NCI-H187 treated with DMSO at 0.1 percent for 48 hours (cell line): ENCODE measurements at places on chromosomes 5 and 9.
A peak's percentile ranks its signal among the peaks of the same experiment; 100 is the strongest.

- DNase-seq = no peak
Measured at GRCh38 chr5:116646611-116647289, 72.1 kb upstream of the SEMA6A start.

DNA sequence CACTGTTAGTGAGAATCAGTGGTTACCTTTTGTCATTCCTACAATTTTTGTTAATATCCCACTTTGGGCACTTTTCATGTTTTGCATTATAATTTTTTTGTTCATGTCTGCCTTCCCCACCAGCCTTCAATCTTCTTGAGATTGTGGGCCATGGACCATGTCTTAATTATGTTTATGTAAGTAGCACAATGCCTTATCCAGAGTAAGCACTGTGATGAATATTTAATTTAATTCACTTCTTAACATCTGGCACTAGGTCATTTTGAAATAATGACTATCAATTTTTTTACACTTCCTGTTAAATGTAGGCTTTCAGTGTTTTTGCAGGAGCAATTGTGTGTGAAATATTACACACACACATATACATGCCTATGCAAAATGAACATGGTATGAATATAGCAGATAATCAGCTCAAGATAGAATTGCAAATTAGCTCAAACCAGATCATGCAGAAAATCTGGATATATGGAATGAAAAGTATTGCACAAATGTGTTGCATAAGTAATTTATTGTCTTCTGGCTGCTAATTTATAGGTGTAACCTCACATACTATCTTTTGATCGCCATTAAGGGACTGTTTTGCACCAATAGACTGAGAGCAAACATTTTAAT is 5.3 kb upstream of the SHOC1 start:
- no peak for DNase-seq

GRCh38 chr9:38054653-38055052 is 14.4 kb downstream of the SHB start:
- DNase-seq = no peak

- DNase-seq = peak; percentile 1
Measured at GRCh38 chr9:133647148-133647547, 11.0 kb downstream of the DBH start.

GRCh38 chr5:154084062-154084639 is 45.4 kb downstream of the MFAP3 start:
- DNase-seq = no peak

- no peak for DNase-seq
Measured at GRCh38 chr9:131658377-131659129, 81.3 kb downstream of the RAPGEF1 start.

DNA sequence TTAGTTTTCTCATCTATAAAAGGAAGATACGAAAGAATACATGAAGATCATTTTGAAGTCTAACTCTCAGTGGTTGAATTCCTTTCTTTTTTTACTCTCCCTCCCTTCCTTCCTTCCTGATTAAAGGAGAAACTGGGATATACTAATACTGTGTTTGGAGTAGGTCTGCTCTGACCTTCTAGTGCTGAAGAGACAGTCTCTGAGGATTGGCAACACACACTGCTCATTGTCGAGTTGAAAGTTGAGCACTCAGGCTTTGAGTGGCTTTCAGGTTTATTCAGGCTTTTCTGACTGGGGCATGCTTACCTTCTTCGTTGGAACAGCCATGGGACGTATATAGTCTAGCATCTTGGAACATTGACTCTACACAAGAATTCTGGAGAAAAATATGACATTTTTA is 86.9 kb upstream of the RPS23 start:
- DNase-seq = no peak

DNA sequence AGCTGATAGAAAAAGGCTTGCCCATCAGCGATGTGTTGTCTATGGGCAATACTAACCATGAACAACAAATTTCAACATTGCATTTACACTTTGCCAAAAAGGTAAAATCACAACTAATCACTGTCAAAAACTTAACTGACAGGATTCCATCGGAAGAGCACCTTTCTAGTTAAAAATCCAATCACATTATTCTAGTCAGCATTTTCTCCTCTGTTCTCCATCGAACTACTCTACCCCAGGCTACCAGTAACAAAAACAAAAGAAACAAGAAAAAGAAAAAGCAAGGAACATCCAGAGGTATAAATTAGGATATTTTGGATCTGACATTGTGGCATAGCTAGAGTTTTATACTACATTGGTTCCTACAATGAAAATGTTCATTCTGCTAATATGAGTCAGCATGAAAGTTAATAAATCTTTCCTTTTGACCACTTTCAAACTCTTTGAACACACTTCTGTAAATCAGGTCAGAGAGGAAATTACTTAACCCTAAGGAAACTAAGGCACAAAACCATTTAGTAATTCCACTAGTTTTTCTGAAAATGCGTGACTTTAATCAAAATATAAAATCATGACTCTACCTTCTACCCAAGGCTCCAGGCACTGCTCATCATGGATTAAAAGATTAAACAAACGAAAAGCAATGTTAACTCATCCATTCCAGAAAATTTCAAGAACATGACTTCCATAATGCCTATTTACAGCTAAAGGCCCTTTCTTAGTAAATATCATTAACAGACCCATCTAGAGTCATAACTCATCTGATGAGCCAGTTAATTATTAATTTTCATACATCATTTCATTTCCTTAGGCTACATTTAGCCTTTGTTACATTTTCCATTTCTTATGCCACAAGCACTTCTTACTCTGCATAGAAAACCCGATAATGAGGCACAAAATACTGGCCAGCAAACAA is 10.2 kb downstream of the GLIS3 start:
- no peak for DNase-seq

DNA sequence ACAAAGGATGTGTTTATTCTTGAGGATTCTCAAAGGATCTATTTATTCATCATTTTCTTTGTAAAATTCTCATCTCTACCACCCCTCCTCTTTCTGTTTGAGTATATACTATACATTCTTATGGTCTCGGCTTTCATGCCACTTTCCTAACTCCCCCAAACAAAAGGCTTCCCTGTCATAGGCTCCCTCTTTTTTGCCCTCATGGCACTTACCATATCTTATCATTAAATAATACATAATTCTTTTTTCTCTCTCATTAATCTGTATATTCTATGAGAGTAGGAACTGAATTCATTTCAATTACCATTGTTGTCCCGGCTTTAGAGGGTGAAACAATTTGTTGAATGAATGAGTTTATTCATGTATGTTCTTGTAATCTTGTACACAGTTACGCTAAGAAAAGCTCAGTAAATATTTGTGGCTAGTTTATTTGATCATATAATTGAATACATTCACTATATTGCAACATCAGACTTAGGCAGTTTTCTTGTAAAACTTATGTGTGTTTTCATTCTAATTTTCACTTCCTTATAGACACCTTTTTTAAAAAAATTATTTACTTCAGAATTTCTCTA is 254.6 kb downstream of the EDIL3 start:
- DNase-seq = no peak

DNA sequence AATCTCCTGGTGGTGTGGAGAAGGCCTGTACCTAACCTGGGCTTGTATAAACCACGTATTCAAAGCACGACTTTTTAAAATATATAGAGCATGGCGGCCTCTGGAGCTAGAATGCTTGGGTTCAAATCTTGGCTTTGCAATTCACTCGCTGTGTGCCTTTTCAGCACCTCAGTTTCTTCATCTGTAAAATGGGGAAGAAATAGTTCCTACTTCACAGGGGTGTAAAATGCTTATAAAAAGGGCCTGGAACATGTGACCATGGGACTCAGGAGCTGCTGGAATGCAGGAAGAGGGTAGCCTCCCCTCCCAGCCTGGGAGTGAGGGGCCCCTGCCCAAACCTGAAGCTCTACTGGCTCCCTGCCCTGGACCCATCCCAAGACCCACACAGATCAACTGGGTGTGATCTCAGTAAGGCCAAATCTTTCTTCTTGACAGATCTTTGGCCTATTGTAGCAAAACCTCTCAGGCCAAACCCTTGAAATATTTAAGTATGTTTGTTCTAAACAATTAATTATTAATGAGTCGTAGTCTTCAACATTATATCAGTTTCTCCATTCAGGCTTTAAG is 269.0 kb downstream of the ZSWIM6 start:
- no peak for DNase-seq

DNA sequence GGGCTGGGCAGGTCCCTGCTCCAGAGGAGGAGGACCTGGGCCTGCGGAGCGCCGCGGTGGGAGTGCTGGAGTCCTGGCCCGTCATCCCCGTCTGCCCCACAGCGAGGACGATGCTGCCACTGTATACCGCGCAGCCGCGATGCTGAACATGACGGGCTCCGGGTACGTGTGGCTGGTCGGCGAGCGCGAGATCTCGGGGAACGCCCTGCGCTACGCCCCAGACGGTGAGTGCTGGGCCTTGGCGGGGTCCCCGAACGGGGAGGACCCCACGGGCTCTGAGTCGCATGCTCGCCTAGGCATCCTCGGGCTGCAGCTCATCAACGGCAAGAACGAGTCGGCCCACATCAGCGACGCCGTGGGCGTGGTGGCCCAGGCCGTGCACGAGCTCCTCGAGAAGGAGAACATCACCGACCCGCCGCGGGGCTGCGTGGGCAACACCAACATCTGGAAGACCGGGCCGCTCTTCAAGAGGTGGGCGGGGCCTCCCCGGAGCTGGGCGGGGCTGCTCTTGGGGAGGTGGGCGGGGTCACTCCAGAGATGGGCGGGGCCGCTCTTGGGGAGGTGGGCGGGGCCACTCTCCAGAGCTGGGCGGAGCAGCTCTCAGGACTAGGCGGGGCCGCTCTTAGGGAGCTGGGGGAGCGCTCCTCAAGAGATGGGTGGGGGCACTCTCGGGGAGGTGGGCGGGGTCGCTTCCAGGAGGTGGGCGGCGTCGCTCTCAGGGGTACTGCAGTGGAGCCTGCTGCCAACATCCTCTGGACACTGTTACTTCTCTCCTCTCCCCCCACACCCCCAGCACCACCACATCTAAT is 13.1 kb downstream of the LRRC26 start:
- DNase-seq = no peak

- no peak for DNase-seq
Measured at GRCh38 chr9:131467214-131467935, 35.3 kb upstream of the POMT1 start.

DNA sequence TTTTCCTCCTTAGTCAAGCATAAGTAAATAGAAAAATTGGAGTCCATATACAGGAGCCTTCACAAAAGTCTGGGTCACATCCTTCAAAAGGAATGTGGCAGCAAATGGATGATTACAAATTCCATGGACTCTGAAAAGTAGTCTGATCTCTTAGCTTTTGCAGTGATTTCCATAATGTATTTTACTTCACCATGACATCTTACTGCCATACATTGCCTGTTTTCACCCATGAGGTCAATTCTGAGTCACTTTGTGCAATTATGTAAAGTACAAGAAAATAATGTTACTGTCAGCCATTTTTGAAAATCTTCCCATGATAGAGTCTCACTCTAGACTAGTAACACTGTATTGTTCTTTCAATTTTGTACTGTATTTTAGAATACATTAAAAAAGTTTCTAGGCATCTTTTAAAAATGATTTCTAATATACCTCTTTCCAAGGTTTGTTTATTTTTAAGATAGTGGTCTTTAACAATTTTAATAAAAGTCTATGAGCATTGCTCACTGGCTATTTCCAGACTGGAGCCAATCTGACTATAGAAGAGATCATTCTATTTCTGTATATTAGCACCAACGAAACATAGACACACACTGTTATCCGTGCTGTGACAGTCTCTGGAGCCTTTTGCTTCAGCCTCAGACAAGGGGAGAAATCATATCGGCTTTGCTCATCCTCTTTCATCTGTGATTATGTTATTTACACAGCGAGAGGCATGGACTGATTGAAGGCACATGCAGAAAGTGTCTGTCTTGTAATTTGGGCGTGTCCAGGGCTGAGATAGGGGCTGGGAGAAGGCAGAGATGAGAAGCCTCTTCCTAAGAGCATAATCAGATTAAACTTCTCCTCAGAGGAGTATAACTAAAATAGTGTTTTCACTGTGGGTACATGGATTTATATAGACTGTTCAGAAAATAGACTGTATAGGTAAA is 22.9 kb upstream of the ACTBL2 start:
- DNase-seq = no peak

- DNase-seq = no peak
Measured at GRCh38 chr5:83927140-83927733, 206.6 kb upstream of the HAPLN1 start.

GRCh38 chr5:154118385-154118784 is 72.1 kb upstream of the GALNT10 start:
- DNase-seq = no peak

- no peak for DNase-seq
Measured at GRCh38 chr5:149546974-149547373, 4.3 kb downstream of the CSNK1A1 start.

- DNase-seq = no peak
Measured at GRCh38 chr5:112063191-112063590, 306.2 kb upstream of the NREP start.
